ENCODE measurements at places on chromosomes 7 and 10.

GRCh38 chr7:34823650-34824258 is 165.7 kb downstream of the NPSR1 start:
- DNase-seq: no peak
- H3K4me1 ChIP-seq: no peaks in the 10 kb centered on the region
- no peaks in the 10 kb centered on the region for H3K27me3 ChIP-seq
- H3K36me3 ChIP-seq: no peaks in the 10 kb centered on the region
- H3K27ac ChIP-seq: no peak overlapping the region
- no peak overlapping the region for H3K4me3 ChIP-seq

DNA sequence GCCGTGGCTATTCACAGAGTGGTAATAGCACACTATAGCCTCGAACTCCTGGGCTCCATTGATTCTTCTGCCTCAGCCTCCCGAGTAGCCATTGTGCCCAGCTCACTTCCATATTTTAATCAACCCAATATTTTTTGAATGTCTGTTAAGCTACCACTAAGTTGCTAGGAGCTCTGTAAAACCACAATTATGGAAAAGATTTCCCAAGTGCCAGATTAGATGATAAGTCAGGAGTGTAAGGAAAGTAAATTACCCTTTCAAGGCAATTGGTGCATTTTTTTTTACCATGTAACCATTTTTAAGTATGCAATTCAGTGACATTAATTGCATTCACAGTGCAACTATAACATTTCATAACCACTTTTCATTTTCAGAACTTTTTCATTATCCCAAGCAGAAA is 87.5 kb upstream of the GATAD1 start:
- H3K4me1 ChIP-seq: no peaks in the 10 kb centered on the region
- no peaks in the 10 kb centered on the region for H3K27me3 ChIP-seq
- peaks cover 9% of the 10 kb centered on the region for H3K36me3 ChIP-seq
- H3K4me3 ChIP-seq: no peak overlapping the region
- no peak overlapping the region for H3K27ac ChIP-seq
- no peak for DNase-seq

GRCh38 chr7:157272351-157273207 is 64.2 kb upstream of the DNAJB6 start:
- no peak overlapping the region for H3K4me3 ChIP-seq
- no peak overlapping the region for H3K27ac ChIP-seq
- peaks cover 3% of the 10 kb centered on the region for H3K36me3 ChIP-seq
- no peaks in the 10 kb centered on the region for H3K27me3 ChIP-seq

DNA sequence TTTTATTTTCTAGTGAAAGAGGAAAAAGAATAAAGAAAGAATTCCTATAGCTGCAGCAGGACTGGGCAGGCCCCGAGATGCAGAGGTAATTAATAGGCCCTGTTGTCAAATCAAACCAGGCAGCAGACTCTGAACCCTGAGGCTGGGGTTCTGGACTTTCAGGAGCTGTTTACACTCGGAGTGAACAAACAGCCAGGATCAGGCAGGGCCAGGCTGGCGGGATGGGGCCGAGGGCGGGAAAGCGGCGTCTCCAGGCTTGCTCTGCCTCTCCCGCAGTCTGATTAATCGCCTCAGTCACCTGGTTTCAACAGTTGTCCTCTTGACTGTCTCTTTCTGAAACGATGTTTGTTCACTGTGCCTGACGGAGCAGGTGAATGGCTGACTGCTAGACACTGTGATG is 675.4 kb upstream of the FOXK1 start:
- no peak overlapping the region for H3K4me3 ChIP-seq
- H3K4me1 ChIP-seq: peaks cover 15% of the 10 kb centered on the region

- H3K4me1 ChIP-seq: no peaks in the 10 kb centered on the region
- no peaks in the 10 kb centered on the region for H3K36me3 ChIP-seq
- no peak for DNase-seq
- H3K27me3 ChIP-seq: no peaks in the 10 kb centered on the region
These were observed 30.1 kb upstream of the TNPO3 start for GRCh38 chr7:129084801-129085551.

GRCh38 chr7:103879411-103879810 is 110.0 kb downstream of the RELN start:
- H3K36me3 ChIP-seq: no peaks in the 10 kb centered on the region
- H3K27ac ChIP-seq: no peak overlapping the region
- no peaks in the 10 kb centered on the region for H3K4me1 ChIP-seq
- DNase-seq: no peak
- H3K4me3 ChIP-seq: no peak overlapping the region

GRCh38 chr7:7203813-7204575 is 21.6 kb downstream of the C1GALT1 start:
- no peaks in the 10 kb centered on the region for H3K27me3 ChIP-seq
- 0 out of 2 replicates have a peak overlapping the region, but pooled peaks have one; percentile 5 for H3K4me3 ChIP-seq
- peaks cover 41% of the 10 kb centered on the region for H3K4me1 ChIP-seq
- H3K27ac ChIP-seq: no peak overlapping the region
- H3K36me3 ChIP-seq: no peaks in the 10 kb centered on the region

Measured in H1 (cell line).